ENCODE measurements at places on chromosomes 1 and 21.

DNA sequence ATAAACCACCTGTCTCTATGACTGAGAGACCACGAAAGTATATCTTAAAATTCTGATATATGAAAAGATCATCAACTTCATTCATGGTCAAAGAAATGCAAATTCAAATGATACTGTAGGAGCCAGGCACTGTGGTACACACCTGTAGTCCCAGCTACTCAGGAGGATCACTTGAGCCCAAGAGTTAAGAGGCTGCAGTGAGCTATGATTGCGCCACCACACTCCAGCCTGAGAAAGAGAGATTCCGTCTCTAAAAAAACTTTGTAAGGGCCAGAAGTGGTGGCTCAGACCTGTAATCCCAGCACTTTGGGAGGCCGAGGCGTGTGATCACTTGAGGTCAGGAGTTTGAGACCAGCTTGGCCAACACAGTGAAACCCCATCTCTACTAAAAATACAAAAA lies 17.0 kb downstream of the RERE start:
- DNase-seq = no peak

DNA sequence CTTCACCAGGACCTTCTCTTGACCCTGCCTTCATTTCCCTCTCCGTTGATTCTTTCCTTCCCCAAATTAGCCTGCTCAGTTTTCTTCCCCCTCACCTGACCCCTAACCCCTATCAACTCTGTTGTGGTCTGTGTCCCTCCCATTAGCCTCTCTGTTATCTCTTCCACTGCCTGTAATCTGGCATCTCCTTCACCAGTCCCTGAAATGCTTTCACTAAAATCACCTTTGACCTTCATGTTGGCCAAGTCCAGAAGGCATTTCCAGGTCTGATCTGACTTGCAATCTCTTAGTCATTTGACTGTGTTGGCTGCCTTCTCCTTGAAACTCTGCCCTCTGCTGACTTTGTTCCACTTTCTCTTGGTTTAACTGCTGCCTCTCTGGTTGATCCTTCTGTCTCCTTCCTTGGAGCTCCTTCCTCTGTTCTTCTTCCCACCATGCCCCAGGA lies 28.2 kb downstream of the ATP8B2 start:
- no peak for DNase-seq

DNA sequence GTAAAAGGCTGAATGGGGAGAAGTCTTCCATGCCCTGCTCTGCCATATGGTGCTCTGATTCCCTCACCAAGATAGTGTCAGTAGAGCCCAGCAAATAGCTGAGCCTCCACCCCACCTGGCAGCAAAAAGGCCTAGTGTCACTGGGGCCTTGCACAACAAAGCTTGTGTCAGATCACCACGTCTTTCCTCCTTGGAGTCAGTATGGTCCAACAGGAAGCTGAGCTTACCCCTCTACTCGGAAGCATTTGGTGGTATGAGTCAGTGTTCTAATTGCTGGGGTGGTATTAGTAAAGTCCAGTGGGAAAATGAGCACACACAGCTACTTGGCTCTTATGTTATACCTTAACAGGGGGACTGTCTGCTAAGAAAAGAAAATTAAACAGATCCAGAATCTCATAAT lies 18.7 kb upstream of the RRP15 start:
- DNase-seq = no peak

DNA sequence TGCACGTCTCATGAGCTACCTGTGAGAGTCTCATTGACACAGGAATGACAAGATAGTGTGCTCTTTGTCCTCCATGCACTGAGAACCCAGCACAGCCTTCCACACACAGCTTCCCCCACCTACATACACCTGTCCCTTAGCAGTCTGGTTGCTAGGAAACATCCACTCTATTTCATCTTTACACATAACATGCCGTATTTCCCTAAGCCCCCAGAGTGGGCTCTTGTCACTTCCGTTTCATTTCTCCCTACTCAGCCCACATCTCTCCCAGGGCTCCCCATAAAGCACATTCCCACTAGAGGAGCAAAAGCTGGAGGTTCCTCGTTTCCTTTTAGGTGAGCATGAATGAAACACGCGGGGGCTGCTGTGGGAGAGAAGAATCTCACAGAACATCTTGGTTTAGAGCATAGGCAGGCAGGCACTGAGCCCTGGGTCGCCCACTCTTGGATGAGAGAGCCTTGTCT lies 137.1 kb downstream of the ETS2 start:
- DNase-seq = no peak

DNA sequence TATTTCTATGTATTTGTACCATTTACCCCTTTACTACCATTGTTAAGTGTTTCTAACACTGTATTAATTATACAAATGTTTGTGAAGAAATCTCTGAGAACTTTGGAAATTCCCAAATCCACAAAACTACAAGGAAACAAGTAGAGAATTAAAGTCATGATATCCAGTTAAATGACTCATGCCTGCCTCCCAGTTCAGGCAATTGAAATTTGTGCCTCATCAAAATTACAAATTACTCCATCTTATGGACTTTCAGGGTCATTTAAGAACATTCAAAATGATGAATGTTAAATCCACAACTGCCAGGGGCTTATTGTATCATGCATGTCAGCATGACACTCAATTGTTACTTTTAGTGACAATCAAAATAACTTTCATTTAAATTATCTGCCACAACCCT lies 282.4 kb downstream of the ZNF326 start:
- no peak for DNase-seq

DNA sequence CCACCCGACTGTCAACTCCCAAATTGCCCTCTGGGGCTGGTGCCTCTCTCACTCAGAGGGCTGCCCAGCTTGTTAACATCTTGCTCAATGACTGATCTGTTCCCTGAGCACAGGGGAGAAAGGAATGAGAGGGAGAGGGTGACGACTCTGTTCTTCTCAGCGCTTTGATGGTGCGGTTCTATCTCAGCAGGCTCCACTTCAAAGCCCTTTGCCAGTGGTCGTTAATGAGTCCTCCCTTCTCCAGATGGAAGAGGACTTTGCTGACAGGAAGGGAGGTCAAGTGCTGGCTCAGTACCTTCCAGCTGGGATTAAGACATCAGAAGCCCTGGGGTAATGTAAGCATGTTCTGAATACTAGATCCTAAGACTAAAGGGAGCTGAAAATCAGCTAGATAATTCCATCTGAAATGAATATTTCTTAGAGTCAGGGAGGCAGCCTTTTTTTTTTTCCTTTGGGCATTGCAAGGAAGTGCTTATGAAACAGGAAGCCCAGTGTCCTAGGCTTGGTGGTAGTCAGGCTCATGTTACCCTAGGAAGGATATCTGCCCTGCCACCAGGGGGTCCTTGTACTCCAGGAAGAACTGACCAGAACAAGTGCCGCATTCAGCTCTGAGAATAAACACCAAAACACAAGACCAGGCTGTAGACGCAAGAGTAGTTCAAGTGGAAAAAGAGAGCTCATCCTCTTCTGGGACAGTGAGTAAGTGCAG lies 4.7 kb downstream of the FMOD start:
- no peak for DNase-seq

DNA sequence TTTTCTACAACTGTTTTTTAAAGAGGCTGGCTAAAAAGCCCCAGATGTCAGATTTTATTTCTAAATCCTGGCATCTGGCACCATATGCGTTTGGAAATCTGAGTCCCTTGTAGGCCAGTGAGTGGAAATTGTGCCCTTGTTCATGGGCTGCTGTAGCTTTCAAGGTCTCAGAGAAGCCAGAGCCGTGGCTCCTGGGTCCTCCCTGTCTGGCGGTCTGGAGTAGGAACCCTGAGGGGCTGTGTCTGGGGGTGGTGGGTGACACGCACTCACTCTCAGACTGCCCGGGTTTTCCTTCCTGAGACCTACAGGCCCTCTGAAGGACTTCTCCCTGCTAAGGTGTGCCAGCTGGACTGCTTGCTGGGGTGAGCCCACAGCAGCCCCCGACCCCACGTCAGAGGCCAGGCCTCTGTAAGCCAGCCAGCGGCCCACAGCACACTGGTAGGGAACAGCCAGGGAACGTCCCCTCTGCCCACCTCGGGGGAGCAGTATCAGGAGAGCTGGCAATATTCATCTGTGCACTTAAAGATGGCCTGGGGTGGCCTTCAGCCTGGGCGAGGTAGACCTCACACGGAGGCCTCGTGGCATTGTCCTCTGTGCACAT lies 151.5 kb downstream of the PEX14 start:
- DNase-seq = no peak

- DNase-seq = no peak
Measured at GRCh38 chr1:117563492-117563875, 42.4 kb upstream of the TENT5C start.

DNA sequence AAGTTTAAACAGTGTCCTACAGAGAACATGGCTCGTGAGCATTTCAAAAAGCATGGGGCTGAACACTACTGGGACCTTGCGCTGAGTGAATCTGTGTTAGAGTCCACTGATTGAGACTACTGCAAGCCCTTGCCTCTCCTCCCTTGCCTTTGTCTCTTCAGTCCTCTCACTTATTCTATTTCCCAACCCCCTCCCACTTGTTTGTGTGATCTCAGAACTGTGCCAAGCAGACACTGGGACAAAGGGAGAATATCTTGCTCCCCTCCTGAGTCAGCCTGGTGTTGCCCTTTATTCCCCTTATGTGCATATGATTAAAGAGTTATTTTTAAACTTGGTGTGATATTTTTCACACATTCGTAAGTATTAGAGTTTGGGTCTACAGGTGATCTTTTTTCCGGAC lies 11.1 kb upstream of the RPRD2 start:
- DNase-seq = no peak

DNA sequence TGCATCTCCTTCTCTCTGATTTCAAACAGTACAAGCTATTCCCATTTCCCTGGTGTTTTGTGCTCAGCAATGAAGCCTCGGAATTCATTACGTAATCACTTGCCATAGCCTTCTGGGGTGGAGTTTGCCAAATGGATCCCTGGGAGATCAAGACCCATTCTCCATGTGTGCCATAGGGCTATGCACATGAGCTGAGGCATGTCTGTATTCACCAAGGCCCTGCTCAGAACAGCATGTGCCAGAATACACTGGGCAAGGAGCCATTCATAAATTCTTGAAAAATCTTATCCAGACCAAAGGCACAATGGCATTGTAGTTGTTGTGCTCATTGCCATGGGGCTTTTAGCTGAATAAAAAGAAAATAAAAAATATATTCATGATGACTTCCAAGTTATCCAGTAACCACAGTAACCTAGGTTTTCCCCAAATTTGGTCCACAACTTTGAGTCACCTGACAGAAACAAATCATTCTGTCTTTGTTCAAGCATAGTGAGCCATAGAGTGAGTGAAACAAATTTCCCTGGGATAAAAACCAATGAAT lies 53.0 kb downstream of the CRB1 start:
- DNase-seq = no peak

DNA sequence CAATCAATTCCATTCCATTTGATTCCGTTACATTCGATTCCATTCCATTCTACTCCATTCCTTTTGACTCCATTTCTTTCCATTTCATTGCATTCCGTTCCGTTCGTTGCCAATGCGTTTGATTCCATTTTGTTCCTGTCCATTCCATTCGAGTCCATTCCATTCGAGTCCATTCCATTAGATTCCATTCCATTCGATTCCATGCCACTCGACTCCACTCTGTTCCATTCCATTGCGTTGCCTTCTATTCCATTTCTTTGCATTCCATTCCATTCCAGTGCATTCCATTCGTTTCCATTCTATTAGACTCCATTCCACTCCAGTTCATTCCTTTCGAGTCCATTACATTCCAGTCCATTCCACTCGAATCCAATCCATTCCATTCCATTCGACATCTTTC lies 2587.5 kb upstream of the TPTE start:
- DNase-seq = no peak

- no peak for DNase-seq
Measured at GRCh38 chr1:70934194-70934961, 113.2 kb downstream of the PTGER3 start.

- DNase-seq = no peak
Measured at GRCh38 chr1:224759681-224760091, 143.6 kb downstream of the CNIH3 start.

- no peak for DNase-seq
Measured at GRCh38 chr1:91160363-91161075, 138.7 kb upstream of the ZNF644 start.

DNA sequence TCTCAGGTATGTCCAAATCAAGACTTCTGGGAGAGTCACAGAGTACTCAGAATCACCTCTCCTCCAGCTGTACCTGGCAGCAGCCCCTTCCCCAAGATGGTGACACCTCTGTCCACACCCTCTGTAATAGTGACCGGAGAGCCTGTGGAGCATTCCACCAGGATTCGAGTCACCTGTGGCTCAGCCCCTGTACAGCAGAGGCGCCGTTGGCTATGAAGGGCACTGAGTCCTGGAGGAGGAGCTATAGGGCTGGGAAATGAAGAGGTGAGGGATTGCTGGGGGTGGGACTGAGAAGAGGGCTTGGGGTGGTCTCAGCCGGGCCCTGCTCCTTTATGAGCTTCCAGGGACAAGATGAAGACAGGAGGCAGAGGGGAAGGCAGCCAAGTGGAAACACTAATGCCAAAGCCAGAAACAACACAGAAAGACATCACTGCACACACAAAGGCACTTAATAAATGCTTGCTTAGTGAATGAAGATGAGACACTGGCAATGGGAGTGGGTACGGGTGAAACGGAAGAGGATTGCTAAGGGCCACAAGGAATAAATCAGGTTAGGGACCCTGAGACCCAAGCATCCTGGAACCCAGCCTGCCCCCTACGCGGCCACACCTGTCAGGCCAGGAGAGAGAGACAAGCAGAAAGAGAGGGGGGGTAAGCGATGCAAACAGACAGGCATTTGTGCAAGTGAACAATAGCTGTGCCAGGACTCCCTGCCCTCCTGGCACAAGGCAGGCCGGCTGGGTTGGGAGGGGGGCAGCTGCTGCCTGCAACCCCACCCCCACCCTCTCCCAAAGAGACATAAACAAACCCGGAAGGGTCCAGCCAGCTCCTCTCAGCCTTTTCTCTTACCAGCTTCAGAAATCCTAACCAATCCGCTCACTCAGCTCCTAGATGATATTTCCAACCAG lies 3.9 kb downstream of the ARHGEF2 start:
- no peak for DNase-seq

GRCh38 chr1:220954321-220955075 lies 75.3 kb downstream of the HLX start:
- no peak for DNase-seq

GRCh38 chr1:173082913-173083312 lies 32.2 kb upstream of the TNFSF18 start:
- no peak for DNase-seq

- no peak for DNase-seq
Measured at GRCh38 chr1:78688697-78689096, 39.1 kb downstream of the IFI44 start.

- peak; percentile 12 for DNase-seq
Measured at GRCh38 chr21:32940079-32941014, 85.4 kb upstream of the OLIG2 start.

DNA sequence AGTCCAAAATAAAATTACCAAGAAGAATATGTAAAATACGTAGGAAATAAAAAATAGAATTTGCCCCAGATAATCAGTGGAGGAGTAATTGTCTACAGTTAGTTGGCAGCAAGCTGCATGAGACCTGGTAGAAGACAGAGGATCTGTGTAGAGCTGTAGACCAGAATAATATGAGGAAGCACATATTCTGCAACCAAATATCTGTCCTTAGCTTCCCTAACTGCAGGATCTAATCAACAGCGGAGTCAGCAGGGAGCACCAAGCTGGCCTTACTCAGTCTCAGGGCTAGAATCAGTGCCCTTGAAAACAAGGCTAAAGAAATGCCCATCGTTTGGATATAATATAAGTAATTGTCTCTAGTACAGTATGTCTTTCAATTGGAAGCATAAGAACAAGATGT lies 6.1 kb upstream of the GCSAML start:
- DNase-seq = no peak

GRCh38 chr1:88984569-88984968 lies 7.9 kb downstream of the KYAT3 start:
- no peak for DNase-seq

All from HS-27A (cell line).